ENCODE measurements at places on chromosomes 1 and 21. TPM values are rescaled to one million over a fixed set of nuclear protein-coding genes. Genes with fewer than 3 reads are reported as not detected.

TSPEAR gene
- total RNA-seq: not detected

ACBD6 gene
- 34.7 TPM for total RNA-seq

C8B gene
- total RNA-seq: not detected

MAN1A2 gene
- 50.4 TPM for total RNA-seq

ASAP3 gene
- 10.5 TPM for total RNA-seq

CLDN17 gene
- total RNA-seq: not detected

ADAMTS5 gene
- total RNA-seq: 3.8 TPM

LEMD1 gene
- not detected for total RNA-seq
